MM.1S (cell line): ENCODE measurements at places on chromosomes 6 and 20.

DNA sequence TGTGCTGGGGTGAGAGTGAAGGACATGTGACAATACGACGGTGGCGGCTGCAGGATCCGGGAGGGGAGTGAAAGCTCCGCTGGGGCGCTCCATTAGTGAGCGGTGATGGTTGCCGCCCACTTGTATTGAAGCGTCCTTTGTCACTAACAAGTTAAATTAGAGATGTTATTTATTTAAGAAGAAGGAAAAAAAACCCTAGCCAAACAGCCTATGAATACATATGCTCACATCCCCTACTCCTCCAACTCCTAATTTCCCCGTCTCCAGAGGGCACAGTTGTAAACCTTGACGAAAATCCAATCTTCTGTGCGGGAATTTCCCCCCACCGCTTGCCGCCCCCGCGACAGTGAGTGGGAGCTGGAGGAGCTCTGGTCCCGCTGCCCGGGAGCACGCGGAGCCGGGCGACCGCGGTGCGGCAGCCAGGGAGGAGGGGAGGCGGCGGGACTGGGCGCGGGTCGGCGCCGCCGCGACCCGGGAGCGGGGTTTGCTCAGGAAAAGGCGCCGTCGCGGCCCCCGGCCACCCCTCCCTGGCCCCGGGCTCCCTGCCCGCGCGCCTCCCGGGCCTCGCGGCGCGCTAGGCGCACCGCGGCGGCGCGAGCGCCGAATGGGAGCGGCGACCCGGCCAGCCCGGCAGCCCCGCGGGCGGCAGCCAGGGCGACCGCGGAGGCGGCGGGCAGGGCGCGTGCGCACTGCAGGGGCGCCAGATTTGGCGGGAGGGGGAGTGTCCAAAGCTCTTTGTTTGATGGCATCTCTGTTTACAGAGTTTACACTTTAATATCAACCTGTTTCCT, at the start of gene MYB:
TSS of gene MYB (plus strand) at position 767 of the 791 bp plus-strand sequence. CDS start 206 bp downstream, outside the sequence.
- DNase-seq, result peak; percentile 87

DNA sequence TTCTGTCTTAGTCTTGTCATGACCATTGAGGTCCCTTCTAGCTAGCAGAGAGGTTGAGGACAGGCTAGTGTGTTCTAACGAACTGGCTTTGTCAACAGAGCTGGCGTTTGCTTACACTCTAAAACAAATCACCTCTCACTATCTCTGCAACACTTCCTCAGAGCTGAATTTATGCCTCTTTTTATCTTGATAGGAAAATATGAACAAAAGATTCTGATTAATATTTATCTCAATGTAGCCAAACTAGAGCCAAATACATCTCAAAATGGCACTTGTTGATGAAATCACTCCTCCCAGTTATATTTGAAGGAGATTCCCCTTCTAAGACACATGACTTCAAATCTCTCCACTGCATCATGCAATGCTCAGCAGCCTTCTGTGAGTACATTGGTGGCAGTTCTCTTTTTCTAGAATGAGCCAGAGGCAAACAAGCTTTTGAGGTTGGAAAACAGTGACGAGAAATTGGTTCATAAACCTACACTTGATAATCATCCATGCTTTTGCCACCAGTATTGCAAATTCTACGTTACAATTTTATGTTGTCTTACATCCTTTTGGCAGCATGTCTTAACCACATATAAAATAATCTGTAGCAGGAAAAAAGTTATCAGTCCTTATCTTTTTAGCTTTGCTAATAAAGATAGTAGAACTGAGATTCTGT, 615.7 kb upstream of the CITED2 start:
- no peak for DNase-seq

- no peak for DNase-seq
Measured at GRCh38 chr20:11352041-11352440, 565.7 kb upstream of the BTBD3 start.

GRCh38 chr20:62979310-62979709, 26.8 kb downstream of the SLC17A9 start:
- DNase-seq, result no peak

DNA sequence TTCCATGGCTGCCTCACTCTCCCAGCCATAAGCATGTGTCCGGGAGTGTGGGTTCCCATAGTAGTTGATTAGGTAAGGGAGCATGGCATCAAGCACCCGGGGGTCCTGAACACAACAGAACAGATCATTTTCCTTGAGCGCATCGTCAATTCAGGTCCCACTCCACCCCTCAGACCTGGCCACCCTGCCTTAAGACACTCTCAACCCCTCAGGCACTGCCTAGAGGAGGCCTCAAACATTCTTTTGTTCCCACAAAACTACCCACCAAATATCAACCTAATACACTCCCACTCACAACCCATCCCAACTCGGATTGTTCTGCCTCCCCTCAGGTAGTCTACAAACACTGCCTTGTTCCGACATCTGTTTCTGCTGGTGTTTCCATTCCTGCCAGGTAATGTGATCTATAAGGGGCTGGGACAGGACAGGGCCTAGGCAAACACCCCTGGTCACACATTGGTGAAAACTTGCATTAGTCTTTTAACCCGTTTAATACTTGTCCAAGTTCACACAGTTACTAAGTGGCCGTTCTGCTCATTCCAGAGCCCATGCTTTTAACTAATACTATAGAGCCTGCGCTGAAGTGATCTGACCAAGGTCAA, 1.4 kb downstream of the NFS1 start:
- no peak for DNase-seq

DNA sequence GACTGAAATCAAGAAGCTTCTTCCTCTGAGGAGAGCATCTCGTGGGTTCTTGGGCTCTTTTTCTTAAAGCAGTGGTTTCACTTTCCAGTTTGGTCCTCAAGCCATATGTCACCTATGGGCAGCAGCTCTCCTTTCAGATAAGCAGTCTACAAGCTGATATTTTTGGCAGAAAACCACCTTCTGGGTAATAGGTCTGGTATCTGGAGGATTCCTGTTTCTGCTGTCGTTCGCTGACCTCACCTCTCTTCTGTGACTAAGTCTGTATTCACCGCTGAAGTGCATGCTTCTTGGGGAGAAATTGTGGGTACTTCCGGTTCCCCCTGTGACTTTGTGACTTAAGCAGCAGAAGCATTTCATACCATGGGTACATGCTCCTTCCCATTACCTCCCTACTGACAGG, 193.6 kb downstream of the EDN1 start:
- DNase-seq, result peak; percentile 86

DNA sequence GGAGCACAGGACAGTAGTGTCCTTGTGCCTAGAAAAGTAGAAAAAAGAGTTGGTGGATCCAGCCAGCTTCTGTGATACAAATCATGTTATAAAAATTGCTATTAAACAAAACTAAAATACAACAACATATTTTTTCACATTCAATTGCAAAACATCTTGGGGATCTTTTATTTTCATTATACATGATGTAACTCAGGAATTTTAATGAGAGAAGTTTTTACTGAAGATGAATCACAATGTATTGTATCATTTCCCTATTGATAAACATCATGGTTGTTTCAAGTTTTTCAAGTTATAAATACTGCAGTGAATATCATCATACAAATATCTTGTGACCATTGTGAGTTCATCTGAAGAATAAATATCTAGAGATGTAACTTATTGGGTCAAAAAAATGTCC, 608.0 kb downstream of the PHF3 start:
- no peak for DNase-seq

GRCh38 chr20:46132705-46133120, 14.6 kb downstream of the CD40 start:
- peak; percentile 59 for DNase-seq

DNA sequence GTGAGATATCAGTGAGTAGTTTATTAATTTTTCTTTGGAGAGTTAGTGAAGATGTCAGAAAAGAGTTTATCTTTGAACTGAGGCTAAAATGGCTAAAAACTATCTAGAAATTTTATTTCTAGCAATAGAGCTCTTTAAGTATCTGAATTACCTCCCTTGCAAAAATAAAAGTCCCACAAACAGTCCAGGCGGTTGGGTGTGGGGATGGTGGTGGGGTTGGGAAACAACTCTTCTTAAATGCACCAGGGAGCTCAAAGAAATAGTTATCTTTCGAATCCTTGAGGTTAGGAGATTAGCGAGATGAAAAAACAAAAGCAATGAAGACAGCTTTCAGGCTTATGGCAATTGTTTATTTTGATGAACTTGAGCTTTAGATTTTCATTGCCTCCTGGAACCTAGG, 1299.1 kb upstream of the ADGRB3 start:
- DNase-seq, result no peak

DNA sequence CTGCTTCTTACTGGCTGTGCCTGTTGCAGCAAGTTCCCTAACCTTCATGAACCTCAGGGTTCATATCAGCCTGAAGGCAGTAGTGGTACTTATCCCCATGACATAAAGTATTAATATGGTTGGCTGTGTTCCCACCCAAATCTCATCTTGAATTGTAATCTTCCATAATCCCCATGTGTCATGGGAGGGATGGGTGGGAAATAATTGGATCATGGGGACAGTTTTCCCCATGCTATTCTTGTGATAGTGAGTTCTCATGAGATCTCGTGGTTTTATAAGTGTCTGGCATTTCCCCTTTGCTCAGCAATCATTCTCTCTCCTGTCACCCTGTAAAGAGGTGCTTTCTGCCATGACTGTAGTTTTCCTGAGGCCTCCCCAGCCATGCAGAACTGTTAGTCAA, 61.8 kb downstream of the FAM229B start:
- no peak for DNase-seq

DNA sequence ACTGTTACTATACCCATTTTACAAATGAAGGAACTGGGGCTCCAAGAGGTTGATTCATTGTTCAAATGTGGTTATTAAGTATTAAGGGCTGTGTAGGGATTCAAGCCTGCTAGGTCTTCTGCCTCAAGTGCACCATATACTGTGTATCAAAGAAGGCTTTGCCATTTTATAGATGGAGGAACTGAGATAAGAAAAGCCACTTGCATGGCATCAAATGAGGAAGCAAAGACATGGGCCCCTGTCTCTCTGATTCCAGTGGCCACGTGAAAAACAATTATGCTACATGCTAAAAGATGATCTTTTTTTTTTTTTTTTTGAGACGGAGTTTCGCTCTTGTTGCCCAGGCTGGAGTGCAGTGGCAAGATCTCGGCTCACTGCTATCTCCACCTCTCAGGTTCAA, 67.0 kb downstream of the TMEM200A start:
- no peak for DNase-seq

DNA sequence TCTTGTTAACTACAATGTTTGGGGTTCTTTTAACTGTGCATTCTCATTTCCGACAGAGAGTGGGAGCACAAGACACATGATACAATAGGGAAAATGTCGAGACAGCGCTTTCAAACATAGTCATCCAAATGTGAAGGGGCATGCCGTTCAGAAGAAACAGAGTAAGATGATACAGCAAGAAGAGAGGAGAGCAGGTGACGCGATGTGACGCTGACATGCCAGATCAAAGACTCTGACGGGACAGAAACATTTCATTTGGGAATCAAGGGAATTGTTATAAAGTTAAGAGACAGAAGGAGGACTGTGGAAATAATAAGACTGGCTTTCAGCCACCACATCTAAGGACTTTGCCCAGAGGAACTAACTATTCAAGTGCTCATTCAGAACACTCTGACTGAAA, 117.4 kb downstream of the FAXC start:
- DNase-seq, result no peak

GRCh38 chr20:37915434-37915787, 12.5 kb downstream of the VSTM2L start:
- DNase-seq, result no peak

- peak; percentile 60 for DNase-seq
Measured at GRCh38 chr6:31441365-31442267, 38.2 kb downstream of the MICA start.

- no peak for DNase-seq
Measured at GRCh38 chr6:36586606-36587005, 7.6 kb upstream of the SRSF3 start.

DNA sequence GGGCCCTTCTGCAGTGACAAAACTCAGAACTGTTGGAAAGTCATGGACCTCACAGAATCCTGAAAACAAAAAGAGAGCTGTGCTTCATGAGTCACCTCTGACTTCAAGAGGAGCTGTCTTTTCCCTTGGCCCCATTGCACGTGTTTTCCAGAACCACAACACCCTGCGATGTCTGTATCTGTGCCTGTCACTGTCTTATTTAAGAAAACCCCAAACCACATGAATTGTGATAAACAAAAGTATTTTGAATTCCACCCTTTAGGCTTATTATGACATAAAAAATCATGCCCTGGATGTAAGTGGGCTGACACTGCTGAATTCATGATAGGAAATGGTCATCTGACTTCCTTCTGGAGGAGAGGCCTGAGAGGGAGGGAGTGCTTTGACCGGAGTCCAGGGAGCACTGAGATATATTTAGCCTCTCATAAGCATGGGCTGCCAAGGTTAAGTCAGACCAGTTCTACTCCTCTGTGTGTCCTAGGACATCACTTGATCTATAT, 96.4 kb upstream of the DUSP22 start:
- peak; percentile 30 for DNase-seq

DNA sequence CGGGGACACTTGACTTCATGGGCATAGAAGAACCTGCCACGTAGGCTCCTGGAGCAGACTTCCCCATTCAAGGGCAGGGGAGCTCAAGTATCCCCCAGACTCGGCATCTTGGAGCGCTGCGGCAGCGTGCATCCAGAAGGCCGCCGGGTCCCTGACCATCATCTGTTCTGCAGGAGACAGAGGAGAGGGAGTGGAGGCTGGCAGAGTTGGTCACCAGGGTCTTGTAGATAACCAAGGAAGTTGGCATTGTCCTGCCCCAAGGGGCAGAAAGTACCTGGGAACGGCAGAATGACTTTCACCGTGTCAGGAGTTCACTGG, 82.8 kb downstream of the TCP11 start:
- DNase-seq, result no peak

GRCh38 chr6:3053231-3053508, 15.1 kb upstream of the RIPK1 start:
- DNase-seq, result no peak

GRCh38 chr20:40643891-40644290, 45.1 kb downstream of the MAFB start:
- no peak for DNase-seq

GRCh38 chr6:158628542-158628941, 16.0 kb downstream of the DYNLT1 start:
- DNase-seq, result no peak

- DNase-seq, result peak; percentile 50
Measured at GRCh38 chr20:13061381-13061780, 52.6 kb downstream of the SPTLC3 start.

GRCh38 chr6:125984311-125984710, 2.0 kb upstream of the TRMT11 start:
- no peak for DNase-seq

DNA sequence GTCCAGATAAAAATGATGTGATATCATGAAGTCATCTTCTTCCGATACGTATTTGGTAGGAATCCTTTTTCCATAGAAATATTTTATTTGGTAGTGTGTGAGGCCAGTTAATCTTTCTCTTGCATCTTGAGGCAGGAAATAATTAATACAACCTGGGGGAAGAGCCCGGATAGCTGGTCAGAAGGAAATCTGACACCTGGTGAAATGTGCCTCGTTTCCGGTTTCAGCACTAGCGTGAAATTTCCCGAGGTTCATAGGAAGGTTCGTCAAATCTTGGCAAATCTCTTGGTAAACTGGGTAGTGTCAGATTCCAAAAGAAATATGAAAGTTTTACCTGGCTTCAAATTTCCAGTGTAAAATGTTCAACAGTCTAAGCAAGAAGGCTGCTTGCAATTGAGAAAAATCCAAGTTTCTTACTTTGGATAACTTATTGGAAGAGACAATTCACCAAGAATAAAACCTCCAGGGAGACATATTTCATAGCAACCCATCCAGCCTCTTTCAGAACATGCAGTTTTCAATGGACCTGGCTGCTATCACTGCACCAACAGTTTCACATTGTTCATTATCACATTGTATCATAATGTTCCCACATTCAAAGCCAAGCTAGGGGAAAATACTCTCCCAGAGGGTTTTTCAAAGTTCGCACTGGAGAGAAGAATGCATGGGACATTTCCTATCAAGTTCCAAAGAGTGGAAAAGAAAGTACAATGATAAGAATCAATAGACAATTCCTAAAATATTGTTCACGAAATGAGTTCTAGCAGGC, 454.5 kb upstream of the CITED2 start:
- DNase-seq, result no peak
